ENCODE measurements at places on chromosomes 12 and 14.

DNA sequence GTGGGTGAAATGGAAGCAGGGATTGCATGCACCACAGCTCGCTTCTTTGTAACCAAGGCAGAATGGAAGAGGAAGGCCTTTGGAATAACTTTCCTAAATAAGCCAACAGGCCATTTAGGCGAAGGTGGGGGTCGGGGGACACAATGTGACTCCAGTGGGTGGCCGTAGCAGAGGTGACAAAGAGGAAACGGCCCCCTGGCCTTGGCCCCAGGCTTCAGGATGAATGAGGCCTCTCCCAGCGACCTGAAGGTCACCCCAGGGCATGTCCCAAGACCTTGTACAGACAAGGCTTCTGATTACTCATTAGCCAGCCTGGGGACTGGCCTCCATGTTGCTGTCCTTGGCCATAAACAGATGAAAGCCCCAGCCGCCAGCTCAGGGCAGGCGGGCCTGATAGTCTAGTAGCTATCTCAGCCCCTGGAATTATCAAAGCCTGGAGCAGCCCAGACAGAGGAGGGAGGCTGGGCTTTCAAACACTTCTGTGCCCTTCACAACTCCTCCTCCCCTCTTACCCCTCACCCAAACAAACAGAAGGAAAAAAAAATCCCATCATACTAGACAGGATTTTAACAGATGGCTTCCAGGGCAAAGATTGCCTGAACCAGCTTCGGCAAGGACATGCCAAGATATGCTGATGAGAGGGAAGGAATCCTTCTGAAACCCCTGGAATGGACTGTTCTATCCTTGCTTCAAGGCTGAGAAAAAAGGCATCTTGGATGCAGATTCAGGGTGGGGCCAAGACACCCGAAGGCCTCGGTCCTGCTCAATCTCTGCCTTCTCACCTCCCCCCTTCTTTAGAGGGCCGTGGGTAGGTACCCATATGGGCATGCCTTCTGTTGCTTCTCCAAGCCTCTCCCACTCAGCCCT, 142.3 kb upstream of the PARP11 start:
- no peak for DNase-seq

DNA sequence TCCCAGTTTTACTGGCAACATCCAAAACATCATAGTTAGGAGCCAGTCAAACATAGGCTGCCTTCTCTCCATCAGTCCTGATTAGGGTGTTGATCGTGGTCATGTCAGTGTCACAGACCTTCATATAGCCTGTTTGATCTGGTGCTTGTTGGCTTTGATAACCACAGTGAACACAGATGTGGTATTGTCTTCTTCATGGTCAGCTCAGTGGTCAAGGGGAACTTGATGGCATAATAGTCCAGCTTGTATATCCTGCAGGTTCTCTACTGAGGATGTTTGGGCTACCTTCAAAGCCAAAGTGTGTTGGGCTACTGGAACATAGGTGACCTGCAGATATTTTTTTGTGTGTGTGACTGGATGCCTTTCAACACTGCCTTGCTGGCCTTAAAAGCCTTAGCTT, 21.7 kb downstream of the PRORP start:
- DNase-seq: no peak

DNA sequence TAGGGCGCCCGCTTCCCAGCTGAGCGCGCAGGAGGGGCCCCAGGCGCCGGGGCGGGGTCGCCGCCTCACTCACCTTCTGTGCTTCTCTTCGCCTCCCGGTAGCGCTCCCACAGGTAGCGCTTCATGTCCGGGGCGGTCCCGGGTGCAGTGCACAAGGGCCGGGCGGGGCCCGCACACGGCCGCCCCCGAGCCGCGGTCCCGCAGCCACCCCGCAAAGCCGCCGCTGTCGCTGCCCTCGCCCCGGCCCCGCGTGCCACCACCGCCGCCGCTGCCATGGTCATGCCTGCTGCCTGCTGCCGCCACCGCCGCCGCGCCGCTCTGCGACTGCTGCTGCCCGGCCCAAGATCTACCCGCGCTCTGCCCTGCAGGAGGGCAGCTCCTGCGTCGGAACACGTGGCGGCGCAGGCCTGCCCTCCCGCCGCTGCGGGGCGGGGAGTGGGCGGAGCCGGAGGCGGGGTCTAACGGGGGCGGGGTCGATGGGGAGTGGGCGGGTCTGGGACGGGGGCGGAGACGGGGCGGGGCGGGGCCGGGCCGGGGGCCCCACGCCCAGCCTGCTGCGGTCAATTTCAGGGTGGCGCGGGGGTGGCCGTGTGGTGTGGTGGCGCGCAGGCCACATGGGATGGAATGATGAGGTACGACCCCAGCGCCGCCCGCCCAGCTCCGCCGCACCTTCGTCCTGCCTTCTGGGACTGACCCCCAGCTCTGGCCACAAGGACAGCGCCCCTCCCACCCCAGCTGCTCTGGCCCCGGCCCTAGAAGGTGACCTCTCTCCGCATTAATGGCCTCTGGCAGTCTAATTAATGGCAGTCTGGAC, at the start of gene NT5DC3:
Gene NT5DC3, minus strand, starts transcription at position 359 of the 814 bp plus-strand sequence. Its CDS starts 78 bp downstream, at position 281.
- DNase-seq: peak; percentile 78

DNA sequence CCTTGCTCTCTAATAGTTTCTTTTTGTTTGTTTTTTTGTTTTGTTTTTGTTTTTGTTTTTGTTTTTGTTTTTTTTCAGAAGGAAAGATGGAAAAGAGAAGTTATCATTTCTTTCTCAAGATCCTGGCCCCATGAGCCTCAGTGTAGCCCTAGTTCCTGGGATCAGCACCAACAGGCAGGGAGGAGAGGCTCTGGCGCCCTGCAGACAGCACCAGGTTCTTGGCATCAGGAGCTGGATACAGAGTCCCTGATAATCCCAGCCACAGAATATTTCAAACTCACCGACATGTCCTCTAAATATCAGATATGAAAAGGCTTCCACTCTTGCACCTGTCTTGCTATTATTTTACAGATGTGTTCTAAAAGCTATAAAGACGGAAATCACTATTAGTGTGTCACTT, 52.7 kb downstream of the FOXN3 start:
- DNase-seq: no peak

DNA sequence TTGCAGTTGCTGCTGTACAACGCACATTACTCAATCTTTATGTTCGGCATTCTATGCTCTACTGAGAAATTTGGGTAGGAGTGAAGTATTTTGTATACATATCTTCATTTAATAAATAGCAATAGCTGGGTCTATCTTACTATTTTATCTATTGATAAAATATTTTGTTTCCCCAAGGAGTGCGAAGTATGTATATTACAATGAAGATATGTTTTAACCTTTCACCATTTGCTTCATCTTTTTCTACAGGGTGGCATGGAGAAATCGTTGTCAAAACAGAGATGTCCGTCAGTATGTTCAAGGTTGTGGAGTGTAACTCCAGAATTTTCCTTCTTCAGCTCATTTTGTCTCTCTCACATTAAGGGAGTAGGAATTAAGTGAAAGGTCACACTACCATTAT, 4.7 kb downstream of the LYZ start:
- no peak for DNase-seq

GRCh38 chr12:15918066-15918465, 6.9 kb downstream of the DERA start:
- no peak for DNase-seq

- peak; percentile 13 for DNase-seq
Observed at GRCh38 chr12:94879542-94879941, 124.0 kb downstream of the NDUFA12 start.

DNA sequence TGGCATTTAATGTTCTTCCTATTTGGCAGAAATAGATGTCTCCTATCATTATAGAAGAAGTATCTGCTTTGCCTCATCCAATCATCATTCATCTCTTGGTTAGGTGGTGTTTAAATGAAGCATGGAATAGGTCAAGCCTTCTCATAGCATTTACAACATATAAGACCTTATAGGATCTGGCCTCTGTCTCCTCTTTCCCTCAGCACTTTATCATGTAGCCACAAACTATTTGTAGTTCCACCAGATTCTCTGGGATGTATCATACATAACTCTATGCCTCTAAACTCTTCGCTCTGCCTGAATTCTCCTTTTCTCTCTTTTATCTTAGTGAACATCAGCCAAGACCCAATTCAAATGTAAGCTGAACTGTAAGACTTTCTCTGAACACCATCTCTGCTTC, 20.7 kb downstream of the NAA25 start:
- DNase-seq: no peak
